GM23248 (cell line): ENCODE measurements at places on chromosomes 1 and 21.
A peak's percentile ranks its signal among the peaks of the same experiment; 100 is the strongest.

GRCh38 chr1:192905049-192905448, 96.2 kb downstream of the RGS2 start:
- DNase-seq: no peak

- no peak for DNase-seq
Measured at GRCh38 chr1:54168206-54168965, 15.6 kb upstream of the CDCP2 start.

DNA sequence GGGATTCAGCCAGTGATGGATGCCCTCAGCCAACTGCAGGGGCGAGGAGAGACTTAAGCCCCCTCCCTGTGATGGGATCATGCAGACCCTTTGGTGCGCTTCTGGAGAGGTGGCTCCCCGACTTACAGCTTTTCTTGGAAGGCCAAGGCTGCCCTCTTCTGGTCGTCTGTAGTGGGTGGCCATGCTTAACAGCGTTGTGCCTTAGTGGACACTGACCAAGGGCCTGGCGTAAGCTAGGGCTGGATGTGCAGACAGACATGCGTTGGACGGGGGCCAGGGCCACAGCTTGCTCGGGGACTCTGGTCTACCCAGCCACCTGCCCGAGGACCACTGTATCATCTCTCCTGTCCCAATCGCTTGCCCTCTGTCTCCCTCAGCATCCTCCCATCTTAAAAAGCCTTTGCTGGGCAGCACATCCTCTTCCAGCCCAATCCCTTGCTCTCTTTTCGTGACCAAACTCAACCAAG, 5.5 kb downstream of the AZIN2 start:
- peak; percentile 83 for DNase-seq

DNA sequence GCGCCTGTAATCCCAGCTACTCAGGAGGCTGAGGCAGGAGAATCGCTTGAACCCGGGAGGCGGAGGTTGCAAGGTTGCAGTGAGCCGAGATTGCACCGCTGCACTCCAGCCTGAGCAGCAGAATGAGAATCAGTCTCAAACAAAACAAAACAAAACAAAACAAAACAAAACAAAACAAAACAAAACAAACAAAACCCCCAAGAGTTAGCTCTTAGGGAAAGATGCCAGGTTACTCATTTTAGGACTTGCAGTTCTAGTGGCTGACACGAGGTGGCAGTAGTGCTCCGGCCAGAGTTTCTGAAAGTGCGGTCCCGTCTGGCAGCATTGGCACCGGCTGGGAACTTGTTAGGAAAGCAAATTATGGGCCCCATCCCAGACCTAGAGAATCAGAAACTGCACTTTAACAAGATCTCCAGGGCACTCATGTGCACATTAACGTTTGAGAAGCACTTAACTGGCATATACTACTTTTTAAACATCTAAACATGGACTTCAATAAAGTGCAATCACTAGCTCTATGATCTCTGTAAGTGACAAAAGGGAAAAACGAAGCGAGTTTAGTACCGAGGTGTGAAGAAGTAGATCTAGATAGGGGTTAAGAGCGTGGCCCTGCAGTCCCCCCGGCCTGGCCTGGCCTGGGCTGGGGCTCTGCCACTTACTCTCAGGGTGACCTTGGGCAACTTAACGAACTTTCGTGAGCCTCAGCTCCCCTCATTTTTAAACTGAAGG, 41.9 kb upstream of the TNFRSF1B start:
- peak; percentile 85 for DNase-seq

GRCh38 chr21:36914244-36915013, 52.0 kb downstream of the HLCS start:
- no peak for DNase-seq

GRCh38 chr1:187143783-187144182, 315.0 kb downstream of the PLA2G4A start:
- no peak for DNase-seq

DNA sequence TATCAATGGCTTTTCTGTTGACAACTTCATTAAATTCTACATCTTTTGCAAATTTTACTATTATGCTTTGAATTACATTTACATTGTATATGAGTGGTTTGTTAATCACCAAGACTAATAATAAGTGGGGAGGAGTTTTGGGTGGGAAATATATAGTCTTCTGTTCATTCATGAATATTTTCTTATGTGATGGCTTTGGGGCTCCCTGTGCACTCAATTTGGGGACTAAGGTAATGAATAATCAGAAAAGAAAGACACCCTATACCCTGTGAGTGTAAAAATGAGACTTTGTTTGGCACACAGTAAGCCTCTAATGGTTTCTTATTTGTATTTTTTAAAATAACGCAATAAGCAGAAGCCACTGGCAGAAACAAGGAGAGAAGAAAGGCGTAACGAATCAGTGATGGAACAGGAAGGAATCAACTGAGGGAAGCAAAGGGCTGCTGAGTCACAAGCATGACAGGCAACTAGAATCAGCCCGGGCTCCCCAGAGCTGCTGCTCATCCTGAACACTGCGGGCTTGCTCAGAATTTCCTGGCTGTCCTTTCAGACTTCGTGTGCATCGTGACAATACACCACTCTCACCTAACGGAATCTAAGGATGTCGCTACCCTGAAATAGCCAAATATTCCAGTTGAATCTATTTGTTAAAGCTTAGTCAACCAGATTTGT, 20.8 kb upstream of the RGS2 start:
- DNase-seq: peak; percentile 97

DNA sequence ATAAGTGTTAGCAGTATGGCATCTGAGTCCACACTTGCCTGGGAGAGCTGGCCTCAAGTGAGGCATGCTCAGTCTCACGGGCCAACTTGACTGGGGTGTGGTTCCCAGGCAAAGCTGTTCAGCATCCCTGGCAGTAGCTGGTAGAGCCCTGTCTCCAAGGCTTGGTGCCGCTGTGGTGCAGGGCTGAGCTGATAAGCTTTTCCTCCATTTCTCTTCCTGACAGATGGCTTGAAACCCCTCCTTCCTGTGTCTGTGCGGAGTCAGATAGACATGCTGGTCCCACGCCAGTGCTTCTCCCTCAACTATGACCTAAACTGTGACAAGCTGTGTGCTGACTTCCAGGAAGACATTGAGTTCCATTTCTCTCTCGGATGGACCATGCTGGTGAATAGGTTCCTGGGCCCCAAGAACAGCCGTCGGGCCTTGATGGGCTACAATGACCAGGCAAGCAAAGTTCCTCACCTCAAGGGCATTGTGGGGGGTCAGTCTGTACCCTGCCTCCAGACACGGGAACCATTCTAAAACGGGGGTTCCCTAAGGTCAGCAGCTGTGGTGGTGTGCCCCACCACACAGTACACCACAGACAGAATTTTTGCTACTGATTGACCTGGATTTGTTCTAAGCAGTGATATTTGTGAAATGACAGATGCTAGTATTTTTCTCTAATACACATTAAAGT, 13.7 kb upstream of the MIIP start:
- no peak for DNase-seq

GRCh38 chr1:184530226-184530625, 143.4 kb downstream of the C1orf21 start:
- DNase-seq: no peak

DNA sequence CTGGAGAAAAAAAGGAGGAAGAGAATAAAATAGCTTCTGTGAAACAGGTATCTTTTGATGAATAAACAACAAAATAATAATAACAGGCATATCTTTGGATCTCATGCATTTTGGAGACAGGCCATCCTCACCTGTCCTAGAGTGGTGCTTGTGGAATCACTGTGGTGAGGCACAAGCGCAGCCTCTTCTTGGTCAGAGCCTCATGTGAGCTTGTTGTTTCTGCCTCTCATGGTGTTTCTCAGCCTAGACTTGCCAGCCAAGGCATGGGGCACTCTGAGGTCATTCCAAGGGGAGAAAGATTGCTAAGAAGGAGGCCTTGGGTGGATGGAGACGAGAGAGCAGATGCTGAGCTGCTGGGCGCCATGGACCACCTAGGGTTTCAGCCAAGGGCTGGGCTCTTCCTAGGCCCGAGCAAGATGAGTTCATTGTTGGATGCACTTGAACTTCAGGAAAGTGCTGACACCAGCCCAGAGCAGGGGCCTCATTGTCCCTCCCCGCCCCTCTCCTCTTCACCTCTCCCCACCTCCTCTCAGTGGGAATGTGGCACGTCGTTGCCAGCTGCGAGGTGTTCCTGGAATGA, 49.5 kb downstream of the ATP5PO start:
- DNase-seq: no peak

GRCh38 chr1:25782608-25783201, 17.3 kb upstream of the SELENON start:
- DNase-seq: no peak

- DNase-seq: no peak
Measured at GRCh38 chr1:209316929-209317328, 266.6 kb upstream of the CAMK1G start.

DNA sequence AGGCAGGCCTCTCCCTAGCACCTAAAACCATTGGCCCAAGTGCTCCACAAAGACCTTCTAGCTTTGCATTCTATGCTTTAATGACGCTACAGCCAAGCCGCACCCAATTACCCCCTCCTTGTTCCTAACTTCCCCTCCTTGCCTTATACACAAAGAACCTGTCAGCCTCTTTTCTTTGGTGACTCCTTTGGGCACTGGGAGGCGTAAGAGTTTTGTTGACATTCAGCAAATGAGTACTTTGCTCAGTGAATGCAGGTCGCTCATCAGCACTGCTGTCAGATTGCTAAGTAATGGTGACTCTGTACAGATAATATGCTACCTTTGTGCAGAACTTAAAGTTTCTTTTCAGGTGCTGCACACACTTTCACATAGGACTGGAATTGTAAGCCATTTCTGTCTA, 187.6 kb upstream of the FAM78B start:
- no peak for DNase-seq

DNA sequence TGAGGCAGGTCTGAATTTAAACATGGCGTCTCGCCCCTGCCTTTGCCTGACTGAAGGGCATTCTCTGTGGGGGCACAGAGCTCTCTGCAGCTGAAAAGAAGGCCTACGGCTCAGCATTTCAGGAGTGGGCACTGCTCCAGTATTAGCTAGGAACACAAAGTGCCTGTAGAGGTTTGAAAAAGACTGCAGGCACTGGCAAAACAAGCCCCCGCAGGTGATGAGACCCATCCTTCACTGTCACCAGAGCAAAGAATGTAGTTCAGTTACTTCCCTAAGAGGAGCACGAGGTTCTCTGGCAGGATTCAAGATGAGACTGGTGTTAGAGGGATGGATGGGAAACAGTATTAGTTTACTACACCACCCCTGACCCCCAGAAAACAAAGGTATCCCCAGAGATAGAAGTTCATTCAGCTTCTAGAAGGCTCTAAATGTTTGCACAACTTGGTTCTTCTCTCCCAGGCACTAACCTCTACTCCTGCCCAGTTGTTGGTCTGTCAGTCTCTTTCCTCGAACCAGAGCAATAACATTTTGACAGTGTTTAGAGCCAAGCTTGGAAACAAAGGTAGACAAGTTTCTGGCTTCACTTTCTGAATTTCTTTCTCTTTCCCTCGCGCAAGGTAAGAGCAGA, 101.9 kb upstream of the KCNE2 start:
- no peak for DNase-seq

DNA sequence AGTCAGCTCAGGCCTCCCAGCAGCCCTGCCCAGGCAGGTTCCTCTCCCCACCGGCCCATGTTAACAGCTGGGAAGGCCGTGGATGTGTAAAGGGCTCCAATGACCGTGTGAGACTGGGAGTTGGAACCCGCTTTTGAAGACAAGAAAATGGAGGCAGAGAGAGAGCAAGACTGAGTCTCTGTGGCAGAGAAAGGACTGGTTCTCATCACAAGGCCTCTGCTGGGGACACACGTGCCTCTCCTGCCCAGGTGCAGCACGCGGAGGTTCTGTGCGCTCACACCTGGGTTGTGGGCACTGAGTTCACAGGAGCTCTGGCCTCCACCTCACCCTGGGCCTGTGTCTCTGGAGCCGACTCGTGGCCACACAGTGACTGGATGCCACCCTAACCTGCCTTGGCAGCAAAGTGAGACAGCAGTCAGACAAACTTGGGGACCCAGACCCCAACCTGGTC, 27.0 kb downstream of the RUNX3 start:
- no peak for DNase-seq

DNA sequence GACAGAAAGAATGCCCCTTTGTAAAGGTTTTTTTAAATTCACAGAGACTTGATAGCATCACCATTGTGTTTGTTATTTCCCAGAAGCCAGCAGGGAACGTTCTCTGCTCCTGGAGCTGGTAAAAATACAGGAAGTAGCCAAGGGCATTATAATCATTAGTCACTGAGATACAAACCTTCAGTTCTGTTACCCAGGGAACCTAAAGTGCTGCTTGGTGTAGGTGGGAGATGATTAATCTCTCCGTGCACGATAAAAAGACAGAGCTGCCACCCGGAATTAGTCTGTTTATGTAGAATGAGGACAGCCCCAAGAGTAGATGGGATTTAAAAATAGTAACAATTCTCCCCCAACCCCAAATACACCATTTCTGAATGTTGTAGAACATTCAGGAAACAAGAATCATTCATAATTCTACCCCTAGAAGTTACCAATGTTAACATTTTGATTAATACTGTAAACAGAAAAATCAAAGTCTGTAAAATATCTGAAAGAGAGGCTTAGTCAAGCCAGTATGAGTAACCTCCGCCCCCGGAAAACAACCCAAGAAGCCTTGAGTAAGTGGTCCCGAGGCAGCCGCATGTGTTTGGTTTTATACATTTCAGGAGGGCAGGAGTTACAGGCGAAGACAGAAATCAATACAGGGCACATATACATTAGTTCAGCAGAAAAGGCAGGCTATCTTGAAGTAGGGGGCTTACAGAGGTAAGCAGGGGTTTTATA, 45.3 kb upstream of the CTBS start:
- DNase-seq: peak; percentile 95

GRCh38 chr1:183566026-183566425, 24.2 kb downstream of the NCF2 start:
- peak; percentile 71 for DNase-seq

DNA sequence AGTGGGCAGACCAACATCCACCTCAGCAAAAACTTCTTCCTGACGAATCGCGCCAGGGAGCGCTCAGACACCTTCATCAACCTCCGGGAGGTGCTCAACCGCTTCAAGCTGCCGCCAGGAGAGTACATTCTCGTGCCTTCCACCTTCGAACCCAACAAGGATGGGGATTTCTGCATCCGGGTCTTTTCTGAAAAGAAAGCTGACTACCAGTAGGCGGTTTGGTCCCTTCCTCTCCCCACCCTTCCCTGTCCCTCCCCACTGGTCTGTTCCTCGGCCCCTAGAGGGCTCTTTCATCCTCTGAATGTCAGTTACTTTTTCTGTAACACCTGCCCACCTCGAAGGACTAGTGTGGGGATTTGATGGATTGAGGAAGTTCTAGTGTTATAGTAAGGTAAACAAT, 46.9 kb downstream of the CAPN2 start:
- no peak for DNase-seq
